ENCODE measurements at places on chromosomes 1 and 21.

DNA sequence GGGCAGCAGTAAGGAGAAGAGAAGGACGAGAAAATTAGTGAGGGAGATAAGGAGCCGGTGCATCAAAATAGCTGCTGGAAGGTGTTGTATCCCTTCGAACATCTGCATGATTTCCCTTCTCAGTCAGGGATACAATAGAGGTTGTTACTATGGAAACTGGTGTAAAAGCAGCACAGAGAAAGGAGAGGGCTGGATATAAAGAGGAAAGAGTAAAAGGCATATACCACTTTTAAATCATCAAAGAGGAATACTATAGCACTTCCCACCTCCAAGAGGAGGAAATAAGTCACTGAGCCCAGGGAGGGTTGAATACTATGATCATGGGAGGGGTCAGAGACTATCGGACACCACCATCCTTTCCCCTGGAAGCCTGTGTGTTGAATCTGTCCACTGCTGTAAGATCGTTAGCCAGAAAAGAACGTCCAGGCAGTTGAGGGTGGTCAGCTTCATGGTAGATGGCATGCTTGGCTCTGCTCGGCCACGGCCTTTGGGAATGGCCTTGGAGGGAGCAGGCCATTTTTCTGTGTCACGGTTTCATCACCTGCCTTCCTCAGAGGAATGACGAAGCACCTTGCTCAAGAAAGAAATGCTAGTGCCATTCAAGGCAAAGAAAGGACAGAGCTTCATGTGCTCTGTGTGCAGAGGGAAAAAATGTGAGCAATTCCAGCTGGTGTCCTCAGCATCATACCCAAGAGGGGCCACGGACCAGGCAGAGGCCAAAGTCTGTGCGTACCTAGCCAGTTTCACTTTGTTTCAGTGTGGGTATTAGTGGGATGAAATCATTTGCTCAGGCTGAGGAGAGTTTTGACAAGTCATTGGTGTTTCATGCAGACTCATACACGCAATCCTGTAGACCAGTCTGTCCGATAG lies 64.2 kb downstream of the IRF2BP2 start:
- DNase-seq, result no peak

DNA sequence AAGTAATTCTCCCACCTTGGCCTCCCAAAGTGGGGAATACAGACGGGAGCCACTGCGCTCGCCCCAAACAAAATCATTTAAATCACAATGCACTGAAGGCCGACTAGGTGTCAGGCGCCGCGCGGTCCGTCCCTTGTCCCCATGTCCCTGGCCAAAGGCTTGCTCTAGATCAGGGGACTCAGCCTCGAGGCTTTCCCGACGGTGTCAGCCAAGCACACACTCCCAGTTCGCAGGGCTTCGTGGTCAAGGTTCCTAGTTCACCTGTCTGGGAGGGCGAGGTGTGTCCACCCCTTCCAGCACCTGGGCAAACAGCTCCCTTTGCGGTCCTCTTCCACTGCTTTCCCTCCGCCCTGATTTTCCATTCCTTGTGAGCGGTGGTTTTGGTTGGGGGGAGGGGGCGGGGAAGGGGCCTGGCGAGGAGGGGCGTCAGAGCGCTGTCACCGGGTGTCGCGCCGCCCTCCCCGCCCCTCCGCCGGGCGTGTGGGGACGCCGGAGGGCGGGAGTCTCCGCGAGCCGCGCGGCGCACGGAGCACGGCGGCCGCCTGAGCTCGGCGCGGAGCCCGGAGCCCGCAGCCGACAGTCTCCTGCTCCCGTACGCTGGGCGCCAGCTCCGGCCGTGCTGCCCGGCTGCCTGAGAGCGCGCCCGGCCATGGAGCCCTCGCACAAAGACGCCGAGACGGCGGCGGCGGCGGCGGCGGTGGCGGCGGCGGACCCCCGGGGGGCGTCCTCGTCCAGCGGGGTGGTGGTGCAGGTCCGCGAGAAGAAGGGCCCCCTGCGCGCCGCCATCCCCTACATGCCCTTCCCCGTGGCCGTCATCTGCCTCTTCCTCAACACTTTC lies at the start of gene STUM:
Gene STUM, plus strand, starts transcription at position 509 of the 838 bp plus-strand sequence. Its CDS starts 141 bp downstream, at position 650.
- peak; percentile 61 for DNase-seq

GRCh38 chr1:61273861-61274260 lies 191.5 kb downstream of the NFIA start:
- no peak for DNase-seq

- no peak for DNase-seq
Observed at GRCh38 chr1:247334378-247335133, 2.9 kb upstream of the ZNF496 start.

GRCh38 chr1:152941037-152941711 lies 5.8 kb upstream of the SPRR5 start:
- no peak for DNase-seq

DNA sequence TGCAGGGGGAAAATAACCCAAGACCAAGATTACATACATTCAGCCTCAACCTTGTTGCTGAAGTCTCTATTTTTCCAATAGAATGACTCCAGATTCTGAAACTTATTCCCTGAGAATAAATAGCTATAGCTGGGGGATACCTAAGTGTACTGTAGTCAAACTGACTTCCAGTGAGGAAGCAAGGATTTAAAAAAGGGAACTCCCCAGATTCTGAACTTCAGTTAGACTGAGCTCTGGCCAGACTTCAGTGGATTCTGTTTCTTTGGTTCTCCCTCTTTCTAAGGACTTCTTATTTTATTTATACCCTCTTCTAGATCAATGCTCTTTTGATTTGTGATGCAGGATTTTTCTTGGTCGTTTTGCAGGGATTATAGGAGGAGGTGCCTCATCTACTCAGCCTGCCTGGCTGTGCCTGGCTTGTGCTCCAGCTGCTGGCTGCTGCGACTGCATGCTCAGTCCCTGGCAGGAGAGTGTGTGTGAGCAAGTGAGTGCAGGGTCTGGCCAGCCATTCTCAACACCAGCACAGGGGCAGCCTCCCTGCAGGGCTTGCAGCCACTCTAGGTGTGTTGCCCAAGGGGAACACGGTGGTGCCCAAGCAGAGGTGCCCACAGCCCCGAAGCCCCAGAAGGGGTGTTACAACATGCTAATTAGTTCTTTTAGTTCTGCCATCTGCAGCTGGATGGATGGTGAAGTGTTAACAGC lies 43.0 kb downstream of the SPATA17 start:
- no peak for DNase-seq

Measured in NCI-H1092 (cell line).